Activated T-cell treated with anti-CD3 and anti-CD28 coated beads, Interleukin-2, amount 50 U/mL, for 24 hours (primary cell): ENCODE measurements at places on chromosomes 7 and 10.

DNA sequence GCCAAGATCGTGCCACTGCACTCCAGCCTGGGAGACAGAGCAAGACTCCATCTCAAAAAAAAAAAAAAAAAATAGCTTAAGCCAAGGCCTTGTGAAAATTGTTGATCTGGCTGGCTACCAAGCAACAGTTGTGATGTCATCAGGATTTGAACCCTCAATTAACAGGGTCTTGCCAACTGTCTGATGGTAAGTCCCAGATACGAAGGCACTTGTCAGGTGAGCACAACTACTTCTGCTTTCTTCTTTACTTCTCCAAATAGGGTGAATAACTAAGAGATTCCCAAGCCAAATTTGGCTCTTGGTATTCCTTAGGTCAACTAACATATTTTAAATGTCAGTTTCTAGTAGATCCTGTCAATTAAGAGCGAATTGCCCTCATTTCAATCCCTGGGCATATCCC lies 47.4 kb downstream of the ANKRD61 start:
- DNase-seq, result no peak

GRCh38 chr10:74825371-74826141 lies 844 bp upstream of the KAT6B start:
- no peak for DNase-seq

GRCh38 chr7:43678315-43678714 lies 51.0 kb downstream of the COA1 start:
- no peak for DNase-seq

GRCh38 chr7:77923419-77923818 lies 124.8 kb downstream of the PHTF2 start:
- no peak for DNase-seq

- no peak for DNase-seq
Measured at GRCh38 chr10:132463333-132464255, 66.6 kb downstream of the PWWP2B start.

DNA sequence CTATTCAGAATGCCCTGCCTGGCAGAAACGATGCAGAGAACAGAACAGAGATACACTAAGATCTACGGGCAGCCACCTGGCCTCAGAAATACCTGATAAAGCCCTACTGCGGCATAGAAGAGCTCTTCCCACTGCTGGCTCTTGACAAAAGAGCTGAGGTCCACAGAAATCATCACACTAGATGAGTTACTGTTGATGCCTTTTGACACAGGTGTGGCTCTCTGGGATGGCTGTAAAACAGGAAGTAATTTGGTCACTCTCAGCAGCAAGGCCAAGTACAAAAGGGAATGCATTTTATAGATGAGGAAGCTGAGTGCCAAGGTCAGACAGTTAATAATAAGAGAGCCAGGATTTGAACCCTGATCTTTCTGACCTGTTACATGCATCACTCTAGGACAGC lies 35.0 kb upstream of the ACSL5 start:
- DNase-seq, result no peak
